ENCODE measurements at places on chromosomes 13 and 19. TPM values are rescaled to one million over a fixed set of nuclear protein-coding genes. Genes with fewer than 3 reads are reported as not detected.

- DNase-seq, result no peak
Observed at GRCh38 chr13:41533266-41534052, 76.1 kb downstream of the RGCC start.

DNA sequence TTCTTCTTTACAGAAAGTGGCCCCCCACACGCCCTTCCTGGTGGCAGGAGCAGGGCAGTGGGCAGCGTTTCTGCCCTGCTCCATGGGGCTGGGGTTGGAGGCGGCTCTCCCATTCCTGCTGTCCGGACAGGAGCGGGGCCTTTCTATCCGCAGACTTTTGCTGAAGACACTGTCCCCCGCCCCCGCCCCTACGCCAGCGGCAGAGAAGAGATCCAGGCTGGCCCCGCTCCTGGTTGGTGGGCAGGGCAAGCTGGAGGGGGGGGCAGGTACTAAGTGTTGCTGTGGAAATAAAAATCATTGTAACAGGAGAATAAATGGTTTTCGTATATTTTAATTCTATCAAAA is 81.7 kb downstream of the ZNF429 start:
- DNase-seq, result no peak

GRCh38 chr13:37047032-37047431 is 12.5 kb downstream of the SUPT20H start:
- DNase-seq, result no peak

DNA sequence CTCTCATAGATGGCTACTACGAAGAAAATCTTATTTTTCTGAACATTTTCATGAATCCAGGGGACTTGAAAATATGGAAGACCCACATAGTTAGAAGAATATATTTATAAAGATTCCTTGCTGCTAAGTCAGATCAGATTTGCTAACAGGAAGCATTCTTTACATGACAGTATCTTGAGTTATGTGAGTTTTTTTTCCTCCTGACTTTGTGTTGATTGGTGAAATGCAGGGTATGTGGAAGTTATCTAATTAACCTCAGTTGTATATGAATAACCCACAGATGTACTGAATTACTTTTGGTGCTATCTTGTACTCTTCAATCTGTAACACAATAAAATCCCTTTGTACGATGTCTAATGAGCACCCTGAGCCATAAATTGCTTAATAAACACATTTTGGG is 53.8 kb downstream of the ESD start:
- DNase-seq, result no peak

DNA sequence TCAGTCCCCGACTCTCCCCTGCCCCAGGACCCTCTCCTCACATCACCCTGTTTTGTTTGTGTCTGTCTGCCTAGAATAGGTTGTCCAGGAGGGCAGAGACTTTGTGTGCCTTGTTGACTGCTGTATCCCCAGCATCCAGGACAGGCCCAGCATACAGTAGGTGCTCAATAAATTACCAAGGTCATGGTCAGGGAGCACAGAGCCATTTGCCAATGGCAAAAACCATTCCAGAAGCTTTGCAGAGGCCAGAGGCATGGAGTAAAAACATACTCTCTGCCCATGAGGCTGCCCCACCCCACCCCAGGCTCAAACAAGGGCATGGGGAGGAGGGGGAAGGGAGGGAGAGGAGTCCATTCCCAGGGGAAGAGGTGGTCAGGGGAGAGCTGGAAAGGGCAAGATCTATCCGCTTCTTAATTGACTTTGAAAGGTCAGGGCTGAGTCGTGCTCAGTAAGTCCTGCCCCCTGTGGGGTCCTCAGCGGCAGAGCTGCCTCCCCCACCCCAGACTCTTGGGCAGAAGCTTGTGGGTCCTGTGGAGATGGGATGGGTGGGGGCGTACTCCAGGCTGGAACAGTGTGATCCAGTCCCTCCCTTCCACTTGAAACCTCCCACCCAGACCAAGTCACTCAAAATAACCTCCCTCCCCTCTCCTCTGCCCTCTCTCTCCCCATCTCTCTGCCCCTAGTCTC is 4.4 kb downstream of the GPR4 start:
- DNase-seq, result no peak

Gene TPTE2
- 0.34 TPM for polyA plus RNA-seq

Data from renal pelvis (tissue), 12 donors.